Choroid plexus epithelial cell (primary cell): ENCODE measurements at places on chromosomes 3 and 15.
A peak's percentile ranks its signal among the peaks of the same experiment; 100 is the strongest.

GRCh38 chr15:80597076-80597475, 98.0 kb upstream of the ABHD17C start:
- DNase-seq: no peak

DNA sequence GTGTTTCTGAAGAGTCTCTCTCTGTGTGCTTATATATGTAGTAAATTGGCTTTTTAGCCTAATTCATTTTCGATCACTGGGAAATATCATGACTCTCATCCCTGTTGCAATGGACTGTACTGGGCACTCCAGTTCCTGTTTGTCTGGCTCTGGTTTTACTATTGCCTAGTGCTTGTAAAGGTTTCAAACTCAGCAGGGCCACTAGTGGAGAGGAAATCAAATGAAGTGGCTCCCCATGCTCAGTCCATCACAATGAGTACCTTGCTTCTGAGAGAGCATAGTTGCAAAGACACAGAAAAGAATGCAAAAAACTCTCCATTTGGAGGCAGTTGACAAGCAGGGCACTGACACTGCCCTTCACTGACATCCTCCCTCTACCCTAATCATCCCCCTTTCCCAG, 167.8 kb downstream of the TAFA4 start:
- no peak for DNase-seq

- peak; percentile 46 for DNase-seq
Observed at GRCh38 chr3:37944391-37944842, 46.2 kb upstream of the VILL start.

GRCh38 chr3:31053299-31053698, 158.8 kb upstream of the GADL1 start:
- DNase-seq: no peak

DNA sequence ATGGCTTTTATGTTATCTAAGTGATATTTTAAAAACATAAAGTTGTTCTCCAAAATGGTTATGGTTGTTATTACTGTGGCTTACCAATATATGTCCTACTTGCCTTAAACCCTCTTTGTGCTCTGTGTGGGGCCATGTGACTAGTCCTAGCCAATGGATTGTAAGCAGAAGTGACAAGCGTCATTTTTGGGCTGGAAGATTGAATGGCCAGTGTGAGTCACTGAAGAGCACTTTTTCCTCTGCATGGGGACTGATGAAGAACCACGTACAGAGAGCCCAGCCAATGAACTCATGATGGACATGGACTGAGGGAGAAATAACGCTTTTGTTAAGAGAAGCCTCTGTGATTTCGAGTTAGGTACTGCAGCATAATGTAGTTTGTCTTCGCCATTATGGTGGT, 332.7 kb downstream of the EDEM1 start:
- DNase-seq: no peak

GRCh38 chr3:94167796-94168195, 104.9 kb downstream of the NSUN3 start:
- DNase-seq: no peak

DNA sequence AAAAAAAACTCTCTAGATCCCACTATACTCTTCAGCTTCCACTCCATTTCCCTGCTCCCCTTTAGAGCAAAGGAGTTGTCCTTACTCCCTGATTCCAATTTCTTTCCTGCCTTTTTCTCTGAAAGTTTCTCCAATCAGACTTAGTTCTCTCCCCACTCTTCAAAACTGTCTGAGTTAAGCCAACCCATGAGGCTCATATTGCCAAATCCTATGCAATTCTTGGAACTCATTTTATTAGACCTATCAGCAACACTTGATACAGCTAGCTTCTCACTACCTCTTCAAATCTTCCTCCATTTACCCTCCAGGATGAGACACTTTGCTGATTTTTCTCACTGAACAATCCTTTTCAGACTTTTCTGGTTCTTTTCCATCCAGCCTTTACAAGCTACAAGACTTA, 233.1 kb downstream of the THRB start:
- DNase-seq: no peak

DNA sequence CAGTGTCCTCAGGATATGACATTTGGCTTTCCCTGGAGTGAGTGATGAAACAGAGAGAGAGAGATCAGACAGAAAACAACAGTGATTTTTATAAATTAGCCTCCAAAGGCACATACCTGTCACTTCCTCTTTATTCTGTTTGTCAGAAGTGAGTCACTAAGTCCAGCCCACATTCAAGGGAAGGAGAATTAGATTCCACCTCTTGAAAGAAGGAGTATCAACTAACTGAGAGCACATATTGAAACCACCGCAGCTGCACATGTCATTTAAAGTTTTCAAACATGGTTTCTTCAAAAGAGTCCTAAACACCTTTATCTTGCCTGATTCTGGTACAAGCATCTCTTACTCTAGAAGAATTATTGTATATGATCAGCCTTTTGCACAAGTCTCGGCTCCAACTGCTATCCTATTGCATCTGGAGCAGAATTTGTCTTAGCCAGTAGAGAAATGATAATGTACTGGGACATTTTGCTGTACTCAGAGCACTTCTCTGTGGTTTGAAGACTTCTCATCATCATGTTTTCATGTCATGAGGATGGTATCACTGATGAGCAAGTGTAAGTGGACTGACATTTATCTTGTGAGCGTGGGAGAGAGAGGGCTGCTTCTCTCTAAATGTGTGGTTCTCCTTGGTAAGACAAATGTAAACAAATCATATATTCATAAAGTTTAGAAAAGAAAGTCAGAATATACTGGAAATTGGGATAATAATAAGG, 338.9 kb upstream of the CFAP20DC start:
- no peak for DNase-seq

DNA sequence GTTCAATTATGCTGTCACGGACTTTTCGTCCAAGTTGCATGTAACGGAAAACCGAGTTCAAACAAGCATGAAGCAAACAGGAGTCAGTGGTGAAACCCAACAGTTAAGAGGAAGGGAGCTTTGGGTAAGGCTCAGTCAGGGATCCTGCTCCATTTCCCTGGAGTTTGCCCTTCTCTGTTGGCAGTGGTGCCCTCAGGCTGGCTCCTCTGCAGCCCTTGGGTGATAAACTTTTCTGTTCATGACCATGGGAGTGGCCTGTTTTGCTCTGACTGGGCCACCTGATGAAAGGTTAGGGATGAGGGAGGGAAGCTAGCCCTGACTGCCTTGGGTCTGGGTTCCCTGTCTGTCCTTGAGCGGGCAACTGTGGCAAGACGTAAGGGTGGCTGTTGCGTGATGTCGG, 16.1 kb downstream of the CHAC1 start:
- DNase-seq: no peak

GRCh38 chr3:113263020-113263419, 51.7 kb downstream of the BOC start:
- DNase-seq: no peak

DNA sequence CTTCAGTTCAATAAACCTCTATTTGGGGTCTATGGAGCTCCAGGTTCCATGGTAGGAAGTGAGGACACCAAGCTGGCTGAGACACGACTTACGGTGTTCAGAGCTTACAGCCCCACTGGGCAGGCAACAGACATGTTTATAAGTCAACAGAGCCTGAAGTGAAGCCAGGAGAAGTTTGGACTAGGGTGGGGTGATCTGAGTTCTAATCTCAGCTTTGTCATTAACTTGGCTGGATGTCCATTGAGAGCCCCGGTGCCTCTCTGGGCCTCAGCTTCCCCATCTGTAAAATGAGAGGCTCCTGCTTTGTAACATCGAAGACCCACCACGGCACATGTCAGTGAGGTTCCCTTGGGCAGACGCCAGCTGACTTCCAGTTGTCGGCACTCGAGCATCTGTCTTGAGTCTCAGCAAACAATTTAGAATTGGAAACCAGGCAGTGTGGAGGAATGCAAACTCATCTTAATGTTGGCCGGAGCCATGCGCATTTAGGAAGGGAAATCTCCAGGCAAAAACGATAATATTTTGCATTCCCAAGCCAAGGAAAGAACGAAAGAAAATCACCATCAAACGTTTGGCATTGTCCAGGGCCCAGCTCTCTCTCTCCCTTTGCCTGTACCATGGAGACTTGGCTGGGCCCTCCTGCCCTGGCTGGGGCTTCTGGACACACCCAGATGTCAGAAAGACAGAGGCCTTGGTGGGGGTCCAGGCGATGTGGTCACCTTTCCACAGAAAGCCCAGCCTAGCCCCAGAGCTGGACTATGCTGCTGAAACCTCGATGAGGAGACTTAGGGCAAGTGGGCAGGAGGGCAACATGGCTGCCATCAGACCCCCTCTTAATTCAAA, 18.4 kb downstream of the ITGA11 start:
- DNase-seq: no peak

DNA sequence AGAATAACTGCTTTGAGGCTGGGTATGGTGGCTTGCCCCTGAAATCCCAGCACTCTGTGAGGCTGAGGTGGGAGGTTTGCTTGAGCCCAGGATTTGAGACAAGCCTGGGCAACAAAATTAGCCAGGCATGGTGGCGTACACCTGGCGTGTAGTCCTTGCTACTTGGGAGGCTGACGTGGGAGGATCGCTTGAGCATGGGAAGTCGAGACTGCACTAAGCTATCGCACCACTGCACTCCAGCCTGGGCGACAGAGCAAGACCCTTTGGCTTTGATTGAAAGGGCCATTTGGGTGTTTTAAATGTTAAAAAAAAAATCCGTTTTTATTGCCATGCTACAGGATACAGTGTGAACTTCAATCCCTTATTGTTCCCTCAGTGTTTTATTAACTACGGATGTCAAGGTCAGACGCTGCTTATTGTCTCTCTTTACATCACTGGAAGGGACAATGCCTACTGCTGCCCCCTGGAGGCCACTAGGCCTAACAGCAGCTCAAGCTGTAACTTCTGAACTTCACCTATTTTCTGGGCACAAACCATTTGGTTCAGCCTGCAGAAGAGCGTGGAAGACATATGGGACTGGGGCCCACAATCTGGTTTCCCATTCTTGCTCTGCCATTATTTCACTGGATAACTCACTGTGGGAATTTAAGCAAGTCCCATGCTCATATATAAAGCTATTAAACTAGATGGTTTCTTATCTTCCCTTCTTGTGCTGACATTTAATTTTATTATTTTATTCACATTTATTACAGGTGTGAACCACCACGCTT, 15.3 kb upstream of the IREB2 start:
- DNase-seq: peak; percentile 73

DNA sequence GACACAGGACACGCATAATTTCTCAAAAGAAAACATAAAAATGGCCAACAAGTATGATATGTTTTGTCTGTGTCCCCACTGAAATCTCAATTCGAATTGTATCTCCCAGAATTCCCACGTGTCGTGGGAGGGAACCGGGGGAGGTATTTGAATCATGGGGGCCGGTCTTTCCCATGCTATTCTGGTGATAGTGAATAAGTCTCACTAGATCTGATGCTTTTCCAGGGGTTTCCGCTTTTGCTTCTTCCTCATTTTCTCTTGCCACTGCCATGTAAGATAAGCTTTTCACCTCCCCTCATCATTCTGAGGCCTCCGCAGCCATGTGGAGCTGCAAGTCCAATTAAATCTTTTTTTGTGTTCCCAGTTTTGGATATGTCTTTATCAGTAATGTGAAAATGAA, 12.1 kb upstream of the POU1F1 start:
- DNase-seq: no peak

- DNase-seq: peak; percentile 46
Observed at GRCh38 chr15:96276438-96277210, 53.9 kb upstream of the NR2F2 start.

GRCh38 chr3:135891121-135891520, 74.4 kb upstream of the PPP2R3A start:
- DNase-seq: no peak

DNA sequence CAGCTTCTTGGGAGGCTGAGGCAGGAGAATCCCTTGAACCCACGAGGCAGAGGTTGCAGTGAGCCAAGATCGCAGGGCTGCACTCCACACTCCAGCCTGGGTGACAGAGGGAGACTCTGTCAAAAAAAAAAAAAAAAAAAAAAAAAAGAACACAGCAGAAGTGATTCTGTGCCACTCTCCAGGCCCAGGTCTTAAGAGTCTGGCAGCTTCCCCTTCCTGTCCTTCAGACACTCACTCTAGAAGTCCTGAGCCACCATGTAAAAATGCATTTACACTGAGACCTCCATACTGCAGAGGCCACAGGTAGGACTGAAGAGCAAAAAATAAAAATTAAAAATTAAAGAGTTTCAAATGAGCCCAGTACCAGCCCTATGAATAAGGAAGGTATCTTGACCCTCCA, 11.8 kb upstream of the CDV3 start:
- no peak for DNase-seq

GRCh38 chr3:122409446-122409845, 6.4 kb downstream of the WDR5B start:
- no peak for DNase-seq

DNA sequence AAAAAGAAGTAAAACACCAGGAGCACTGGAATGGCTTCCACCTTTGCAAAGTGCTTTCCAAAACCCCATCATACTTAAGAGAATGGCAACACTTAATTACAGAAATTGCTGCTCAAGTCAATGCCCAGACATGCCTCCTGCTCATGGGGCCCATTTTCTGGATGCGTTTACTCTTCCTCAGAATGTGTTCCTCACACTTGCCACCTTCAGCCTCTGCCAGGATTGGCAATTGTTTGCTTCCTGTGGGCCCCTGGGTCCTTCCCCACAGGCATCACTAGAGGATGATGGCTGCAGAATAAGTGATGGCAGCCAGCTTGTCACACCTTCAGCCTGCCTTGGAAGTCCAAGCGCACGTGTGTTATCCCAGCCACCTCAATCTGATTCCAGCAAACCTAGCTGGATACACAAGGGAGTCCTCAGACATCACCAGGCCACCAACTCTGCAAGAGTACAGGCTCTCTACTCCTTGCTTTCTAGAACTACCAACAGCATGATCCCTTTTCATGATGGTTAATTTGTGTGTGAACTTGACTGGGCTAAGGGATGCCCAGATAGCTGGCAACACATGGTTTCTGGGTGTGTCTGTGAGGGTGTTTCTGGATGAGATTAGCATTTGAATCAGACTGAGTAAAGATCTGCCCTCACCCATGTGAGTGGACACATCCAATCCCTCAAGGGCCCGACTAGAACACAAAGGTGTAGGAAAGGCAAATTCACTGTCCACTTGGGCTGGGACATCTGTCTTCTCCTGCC, 4.9 kb upstream of the NUP210 start:
- DNase-seq: no peak

- DNase-seq: no peak
Observed at GRCh38 chr3:175155172-175155571, 296.0 kb downstream of the NAALADL2 start.

DNA sequence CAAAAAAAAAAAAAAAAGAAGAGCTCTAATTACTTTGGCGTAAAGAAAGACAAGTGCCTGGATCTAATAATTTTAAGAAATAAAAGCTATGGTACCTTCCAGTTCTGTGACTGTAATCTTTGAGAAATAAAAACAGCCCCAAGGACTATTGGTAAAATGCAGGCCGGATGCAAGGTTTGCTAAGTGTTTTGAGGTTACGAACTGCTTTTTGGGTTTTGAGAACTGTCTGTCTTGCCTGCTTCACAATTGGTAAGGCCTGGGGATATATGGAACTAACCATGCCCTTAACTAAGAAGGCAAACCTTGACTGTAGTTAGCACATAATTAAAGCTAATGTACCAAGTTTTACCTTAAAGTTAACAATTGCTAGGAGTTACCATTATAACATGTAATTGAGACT, 388.4 kb upstream of the CBLB start:
- no peak for DNase-seq

- DNase-seq: no peak
Observed at GRCh38 chr15:67379530-67379929, 124.9 kb downstream of the IQCH start.

GRCh38 chr15:68368731-68369435, 63.1 kb downstream of the ITGA11 start:
- DNase-seq: no peak

GRCh38 chr15:98009169-98009568, 48.7 kb downstream of the ARRDC4 start:
- no peak for DNase-seq
